Epithelial cell of proximal tubule (primary cell): ENCODE measurements at places on chromosomes 4 and X. TPM values are rescaled to one million over a fixed set of nuclear protein-coding genes. Genes with fewer than 3 reads are reported as not detected.

- DNase-seq = no peak
Measured at GRCh38 chrX:33205321-33205720, 6.0 kb downstream of the DMD start.

DNA sequence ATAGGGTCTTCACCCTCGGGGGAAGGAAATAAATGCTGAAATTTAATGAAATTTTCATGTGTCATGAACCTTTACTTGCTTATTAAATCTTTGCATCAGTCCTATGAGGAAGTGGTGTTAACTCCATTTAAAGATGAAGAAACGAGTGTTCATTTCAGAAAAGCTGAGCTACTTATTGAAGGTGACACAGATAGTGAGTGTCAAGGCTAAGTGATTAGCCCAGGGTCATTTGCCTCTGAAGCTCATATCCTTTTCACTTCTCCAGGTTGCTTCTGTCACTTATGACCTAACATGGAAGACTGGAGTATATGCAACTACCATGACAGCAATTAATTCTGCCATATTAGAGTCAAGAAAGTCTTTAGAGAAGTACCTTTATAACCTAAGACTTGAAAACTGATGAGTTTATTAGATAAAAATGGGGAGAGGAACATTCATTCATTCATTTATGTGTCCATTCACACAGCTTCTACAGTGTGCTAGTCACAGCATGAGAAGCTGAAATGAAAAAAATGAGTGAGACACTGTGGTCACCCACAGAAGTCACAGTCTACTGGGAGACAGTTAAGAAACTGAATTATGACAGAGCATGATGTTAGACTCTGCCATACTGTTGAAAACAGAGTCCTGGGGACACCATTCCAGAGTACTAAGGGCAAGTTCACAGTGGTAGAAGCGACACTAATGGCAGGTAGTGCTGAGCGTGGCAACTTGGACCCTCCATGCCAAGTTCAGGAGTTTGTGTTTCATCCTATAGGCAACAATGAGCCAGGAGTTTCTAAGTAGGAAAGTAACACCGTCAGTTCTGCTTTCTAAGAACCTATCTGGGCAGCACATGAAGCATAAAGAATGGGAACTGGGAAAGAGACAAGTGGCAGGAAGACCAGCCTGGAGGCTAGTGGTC, 21.3 kb downstream of the ALPK1 start:
- no peak for DNase-seq

- DNase-seq = no peak
Measured at GRCh38 chr4:55409468-55410171, 13.9 kb downstream of the TMEM165 start.

DNA sequence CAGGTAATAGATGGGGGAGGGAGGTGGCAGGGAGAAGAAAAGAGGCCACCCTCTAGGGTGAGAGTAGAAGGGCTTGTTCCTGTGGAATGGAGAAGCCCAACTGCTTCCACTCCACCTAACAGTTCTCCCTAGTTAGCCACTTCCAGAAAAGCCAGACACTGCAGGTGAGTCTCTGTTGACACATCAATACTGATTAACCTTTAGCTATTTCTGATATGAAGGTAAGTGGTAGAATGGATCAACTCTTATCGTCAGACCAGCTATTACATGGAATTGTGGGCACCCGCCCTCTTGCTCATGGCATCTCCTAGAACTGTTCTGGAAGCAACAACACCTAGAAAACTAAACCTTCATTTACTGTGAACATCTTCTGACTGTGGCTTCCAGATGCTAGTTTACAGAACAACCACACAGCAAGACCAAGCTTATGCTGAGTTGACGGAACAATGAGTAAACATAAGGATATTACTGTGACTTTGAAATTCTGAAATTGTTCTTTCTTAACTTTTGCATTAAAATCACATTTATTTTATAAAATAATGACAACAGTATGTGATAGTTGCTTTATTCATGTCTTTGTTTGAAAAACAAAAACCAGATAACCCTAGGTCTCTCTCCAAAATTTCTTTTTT, 44.7 kb downstream of the ANXA3 start:
- DNase-seq = no peak

DNA sequence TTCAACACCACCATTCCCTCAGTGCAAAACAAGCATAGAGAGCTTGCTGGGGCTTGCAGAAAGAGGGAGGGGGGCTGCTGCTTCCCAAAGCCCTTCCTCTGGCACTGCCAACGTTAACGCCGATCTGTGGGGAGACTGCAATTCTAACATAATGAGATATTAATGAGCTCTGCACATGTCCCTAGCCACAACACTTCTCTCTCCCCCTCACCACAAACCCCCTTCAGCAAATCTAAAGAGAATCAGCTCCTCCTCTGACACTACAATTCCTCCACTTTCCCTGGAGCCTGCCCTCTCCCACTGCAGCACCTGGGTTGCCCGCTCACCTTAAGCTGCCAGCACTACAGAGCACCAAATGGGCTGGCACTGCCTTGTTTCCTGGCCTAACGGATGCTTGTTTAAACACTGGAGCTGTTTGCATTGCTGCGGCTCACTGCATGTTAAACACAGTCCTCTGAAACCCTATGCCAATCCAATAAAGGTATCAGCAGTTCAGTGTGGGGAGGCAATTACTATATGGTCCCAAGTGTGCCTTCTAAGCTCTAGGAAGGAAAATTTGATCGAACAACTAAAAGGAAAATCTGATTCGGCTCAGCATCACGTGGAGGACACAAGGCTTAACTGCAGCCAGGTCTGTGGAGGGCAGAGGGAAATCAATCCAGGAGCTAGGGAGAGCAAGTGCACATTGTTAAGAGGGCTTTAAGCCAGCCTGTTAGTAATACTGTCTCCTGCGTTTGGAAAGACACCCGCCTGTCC, 232.4 kb downstream of the MAML3 start:
- no peak for DNase-seq

- no peak for DNase-seq
Measured at GRCh38 chr4:174244441-174244840, 39.0 kb downstream of the FBXO8 start.

DNA sequence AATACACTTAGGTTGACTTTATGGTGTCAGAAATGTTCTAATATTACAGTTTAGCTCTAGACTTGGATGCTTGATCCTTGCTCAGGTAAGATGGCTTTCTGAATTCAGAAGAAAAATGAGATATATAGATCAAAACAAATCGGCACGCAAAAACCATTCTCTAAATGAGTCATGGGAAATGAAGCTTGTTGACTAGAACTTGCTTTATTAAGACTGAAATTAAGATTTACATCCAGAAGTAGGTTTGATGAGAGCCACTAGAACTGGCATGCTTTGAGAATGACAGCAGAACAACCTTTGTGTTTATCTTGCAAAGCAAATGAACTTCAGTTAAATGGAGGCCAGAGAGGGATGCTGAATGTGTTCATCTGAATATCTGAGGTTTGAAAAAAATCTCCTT, 304.9 kb upstream of the KLF3 start:
- no peak for DNase-seq

DNA sequence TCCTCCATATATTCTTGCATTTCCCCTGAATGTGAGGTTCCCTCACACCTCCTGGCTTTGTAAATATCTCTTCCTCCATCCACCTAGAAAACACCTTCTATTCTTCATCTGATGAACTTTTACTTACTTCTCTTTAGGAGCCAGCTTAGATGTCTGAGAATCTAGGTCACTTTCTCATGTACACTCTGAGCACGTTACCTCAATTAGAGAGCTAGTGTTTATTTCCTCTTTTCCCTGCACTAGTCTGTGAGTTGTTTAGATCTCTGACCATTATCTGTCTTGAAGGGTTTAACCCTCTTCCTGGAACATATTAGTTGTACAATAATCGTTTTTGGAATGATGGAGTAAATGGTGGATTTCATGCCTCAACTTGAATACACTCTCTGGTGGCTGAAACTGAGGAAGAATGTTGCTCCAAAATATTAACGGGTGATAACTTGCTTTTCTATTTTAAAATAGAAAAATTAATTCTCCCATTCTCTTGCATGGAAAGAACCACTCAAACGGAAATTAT, 8.5 kb upstream of the NEIL3 start:
- DNase-seq = no peak

DNA sequence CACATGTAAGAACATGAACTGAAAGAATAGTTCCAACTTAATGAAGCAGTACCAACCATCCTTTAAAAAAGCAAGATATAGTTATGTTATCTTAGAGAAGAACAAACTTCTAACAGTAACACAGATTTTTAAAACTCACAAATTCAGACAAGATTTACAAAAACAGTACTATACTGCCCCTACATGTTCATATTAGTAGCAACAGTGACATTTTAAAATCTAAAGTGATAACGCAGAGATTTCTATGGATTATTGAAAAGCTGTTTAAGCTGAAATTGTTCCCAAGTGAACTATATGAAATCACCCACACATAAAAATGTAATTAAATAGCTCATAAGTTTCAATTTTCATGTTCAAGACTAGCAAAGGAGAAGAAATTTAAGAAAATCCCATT, 166.0 kb downstream of the FBXW7 start:
- no peak for DNase-seq

DNA sequence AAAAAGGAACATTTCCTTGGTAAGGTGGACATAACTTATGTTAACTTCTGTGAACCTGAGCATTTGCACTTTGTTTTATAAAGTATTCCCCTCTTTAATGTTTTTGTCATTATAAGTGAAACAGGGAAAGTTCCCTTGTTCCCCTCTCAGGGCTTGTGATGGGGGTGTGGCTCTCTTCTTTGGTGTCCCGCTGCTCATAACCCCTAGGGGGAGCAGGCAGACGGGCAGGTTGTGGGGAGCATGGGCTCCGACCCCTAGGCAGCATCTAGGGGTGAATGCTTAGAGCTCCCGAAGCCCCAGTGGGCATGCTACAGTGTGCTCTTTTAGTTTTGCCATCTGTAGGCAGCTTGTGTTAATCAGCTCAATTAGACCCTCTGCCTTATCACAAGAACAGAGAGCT, 200.4 kb downstream of the DACH2 start:
- no peak for DNase-seq

DNA sequence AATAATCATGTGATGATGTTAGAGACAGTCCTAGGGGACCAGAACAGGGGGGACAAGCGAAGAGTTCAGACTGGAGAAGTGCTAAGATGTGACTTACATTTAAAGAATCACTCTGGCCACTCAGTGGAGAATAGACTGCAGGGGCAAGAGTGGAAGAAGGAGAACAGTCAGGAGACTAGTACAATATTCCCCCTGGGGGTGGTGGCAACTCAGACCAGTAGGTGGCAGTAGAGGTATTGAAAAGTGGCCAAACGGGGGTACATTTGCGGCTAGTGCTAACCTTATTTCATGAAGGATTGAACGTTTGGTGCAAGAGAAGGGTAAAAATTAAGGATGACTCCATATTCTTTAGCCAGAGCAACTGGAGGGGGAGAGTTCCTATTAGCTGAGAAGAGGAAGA, 2.7 kb upstream of the BMX start:
- no peak for DNase-seq

- no peak for DNase-seq
Measured at GRCh38 chr4:686413-687040, 2.4 kb downstream of the SLC49A3 start.

PPP1R2C gene
- not detected in 2 replicates for total RNA-seq

NLRP2B gene
- total RNA-seq = not detected in 2 replicates

DSPP gene
- not detected in 2 replicates for total RNA-seq

HTN3 gene
- total RNA-seq = not detected in 2 replicates

RELL1 gene
- total RNA-seq = 45.8 and 69.7 TPM in 2 replicates
